Cerebellar nuclear complex (tissue), 1 donor: ENCODE measurements at places on chromosomes 11 and 22.

GRCh38 chr11:19777377-19778102 is 64.9 kb downstream of the NAV2 start:
- DNase-seq, result no peak

DNA sequence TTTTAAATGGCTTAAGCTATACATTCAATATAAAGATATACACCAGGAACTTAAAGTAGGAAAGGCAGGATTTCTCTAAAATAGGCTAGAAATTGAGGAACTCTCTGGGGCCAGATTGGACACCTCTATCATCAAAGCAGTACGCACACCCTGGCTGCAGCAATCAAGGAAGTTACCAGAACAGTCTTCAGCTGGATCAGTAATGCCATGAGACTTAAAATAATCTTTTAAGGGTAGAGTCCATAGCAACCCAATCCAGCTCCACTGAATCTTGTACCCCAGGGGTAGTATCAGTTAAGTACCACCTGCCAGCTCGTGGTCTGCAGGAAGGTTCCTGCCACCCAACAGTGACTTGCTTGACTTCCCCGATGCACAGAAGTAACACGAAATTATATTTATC is 3.0 kb downstream of the RDX start:
- DNase-seq, result no peak

DNA sequence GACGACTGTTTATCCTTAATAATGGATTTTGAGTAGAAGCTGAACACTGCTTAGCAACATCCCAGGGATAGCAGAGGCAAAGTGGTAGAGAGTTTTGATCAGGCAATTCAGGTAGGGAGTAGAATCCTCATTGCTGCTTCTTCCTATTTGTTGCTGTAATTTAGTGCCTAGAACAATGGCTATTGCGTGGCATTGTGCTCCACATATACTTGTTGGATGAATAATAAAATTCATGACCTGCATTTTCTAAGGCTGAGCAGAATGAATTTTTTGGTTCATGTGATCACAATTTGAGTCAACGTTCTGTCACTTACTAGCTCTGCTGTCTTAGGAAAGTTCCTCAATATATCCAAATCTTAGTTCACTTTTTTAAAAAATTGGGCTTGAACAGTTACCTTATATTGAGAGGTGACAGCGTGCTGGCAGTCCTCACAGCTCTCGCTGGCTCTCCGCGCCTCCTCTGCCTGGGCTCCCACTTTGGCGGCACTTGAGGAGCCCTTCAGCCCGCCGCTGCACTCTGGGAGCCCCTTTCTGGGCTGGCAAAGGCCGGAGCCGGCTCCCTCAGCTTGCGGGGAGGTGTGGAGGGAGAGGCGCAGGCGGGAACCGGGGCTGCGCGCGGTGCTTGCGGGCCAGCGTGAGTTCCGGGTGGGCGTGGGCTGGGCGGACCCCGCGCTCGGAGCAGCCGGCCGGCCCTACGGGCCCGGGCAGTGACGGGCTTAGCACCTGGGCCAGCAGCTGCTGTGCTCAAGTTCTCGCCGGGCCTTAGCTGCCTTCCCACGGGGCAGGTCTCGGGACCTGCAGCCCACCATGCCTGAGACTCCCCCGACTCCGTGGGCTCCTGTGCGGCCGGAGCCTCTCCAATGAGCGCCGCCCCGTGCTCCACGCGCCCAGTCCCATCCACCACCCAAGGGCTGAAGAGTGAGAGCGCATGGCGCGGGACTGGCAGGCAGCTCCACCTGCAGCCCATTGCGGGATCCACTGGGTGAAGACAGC is 350.6 kb downstream of the ETS1 start:
- DNase-seq, result no peak

- no peak for DNase-seq
Measured at GRCh38 chr11:69325446-69325845, 31.5 kb downstream of the MYEOV start.

DNA sequence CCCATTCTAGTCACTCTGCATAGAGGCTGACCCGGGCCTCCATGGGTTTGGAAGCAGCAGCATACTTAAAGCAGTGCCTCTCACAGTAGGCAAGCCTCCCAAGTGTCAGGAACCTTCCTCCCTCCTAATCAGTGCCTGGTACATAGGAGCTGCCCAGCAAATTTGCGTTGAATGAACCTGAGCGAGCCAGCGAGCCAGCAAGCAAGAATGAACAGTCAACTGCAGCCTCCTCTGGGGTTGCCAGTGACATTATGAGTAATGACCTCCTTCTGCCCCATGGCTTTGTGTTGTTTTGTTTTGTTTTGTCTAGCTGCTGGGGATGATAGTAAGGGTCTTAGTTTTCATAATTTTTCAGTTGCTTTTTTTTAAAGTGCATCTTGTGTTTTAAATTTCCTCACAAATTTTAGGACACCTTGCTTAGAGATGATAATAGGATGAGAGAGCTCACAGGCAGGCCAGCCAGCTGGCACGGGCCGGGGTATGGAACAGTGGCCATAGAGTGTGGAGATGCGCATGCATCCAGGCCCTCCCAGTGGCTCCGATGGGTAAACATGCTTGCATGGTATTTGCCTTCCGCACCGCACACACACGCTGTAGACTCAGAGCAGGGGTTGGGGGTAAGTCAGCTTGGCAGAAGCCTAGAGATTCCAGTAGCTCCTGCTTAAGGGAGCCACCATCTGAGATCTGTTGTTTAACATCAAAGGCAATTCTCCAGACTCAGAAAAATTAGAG is 36.1 kb downstream of the TTC12 start:
- peak; percentile 55 for DNase-seq

- DNase-seq, result no peak
Measured at GRCh38 chr22:19942157-19943081, 801 bp upstream of the TXNRD2 start.
